ENCODE measurements at places on chromosomes 12 and 14.

DNA sequence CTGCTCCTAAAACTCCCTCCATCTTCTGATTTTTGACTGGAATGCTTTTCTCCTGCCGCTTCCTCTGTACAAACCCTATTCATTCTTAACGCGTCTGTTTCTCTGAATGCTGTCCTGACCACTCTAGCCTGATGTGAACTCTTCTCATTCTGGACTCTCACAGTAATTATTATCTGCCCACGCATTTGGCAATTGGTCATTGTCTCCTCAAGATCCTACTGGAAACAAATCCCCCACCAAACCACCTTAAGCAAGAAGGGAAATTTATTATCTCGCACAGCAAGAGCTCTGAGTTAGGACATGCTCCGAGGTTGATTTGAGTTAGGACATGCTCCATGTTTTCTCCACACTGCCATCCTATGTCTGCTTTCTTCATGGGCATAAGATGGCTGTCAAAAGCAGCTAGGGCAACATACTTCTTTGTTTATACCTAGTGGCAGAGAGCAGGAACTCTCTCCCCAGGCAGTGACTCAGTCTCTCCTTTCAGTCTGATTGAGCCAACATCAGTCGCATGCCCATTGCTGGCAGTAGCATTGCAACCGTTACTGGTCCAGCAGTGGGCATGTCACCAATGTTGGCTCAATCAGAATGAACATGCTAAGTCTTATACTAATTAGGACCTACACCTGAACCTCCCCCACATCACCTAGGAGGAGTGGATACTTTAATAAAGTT is 102.2 kb downstream of the SSPN start:
- DNase-seq: no peak

GRCh38 chr12:98830657-98831056 is 185.6 kb downstream of the APAF1 start:
- DNase-seq: no peak

DNA sequence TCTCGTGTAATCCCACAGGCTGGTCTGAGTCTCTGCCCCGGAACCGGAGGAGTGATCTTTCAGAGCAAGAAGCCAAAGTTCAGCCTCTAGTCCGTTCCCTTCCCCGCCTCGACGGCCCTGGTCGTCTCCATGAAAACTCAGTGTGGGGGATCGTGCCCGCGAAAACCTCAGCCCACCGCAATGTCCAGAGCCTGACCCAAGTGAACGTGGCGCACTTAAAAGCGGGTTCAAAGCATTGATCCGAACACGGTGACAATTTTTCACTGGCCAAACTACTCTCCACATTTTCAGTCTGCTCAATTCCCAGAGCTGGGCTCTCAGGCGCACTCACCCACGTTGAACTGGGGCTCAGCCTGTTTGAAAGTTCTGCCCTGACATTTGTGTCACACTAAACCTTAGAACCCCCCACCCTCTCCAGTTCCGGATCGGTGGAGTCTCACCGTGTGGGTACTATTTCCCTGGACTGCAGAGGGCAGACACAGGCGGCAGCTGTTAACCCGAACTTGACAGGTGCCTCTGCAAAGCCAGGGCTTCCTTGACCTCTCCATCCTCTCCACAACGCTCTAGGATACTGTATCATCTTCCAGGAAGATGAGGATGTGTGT is 886 bp upstream of the PRICKLE1 start:
- DNase-seq: no peak

- no peak for DNase-seq
These were observed 220.5 kb downstream of the BCAT1 start for GRCh38 chr12:24728366-24728765.

GRCh38 chr14:64035143-64035542 is 182.3 kb downstream of the SYNE2 start:
- no peak for DNase-seq

GRCh38 chr12:45217846-45218245 is 2.0 kb downstream of the ANO6 start:
- no peak for DNase-seq

- no peak for DNase-seq
These were observed 4.0 kb upstream of the INF2 start for GRCh38 chr14:104685216-104685997.

- peak; percentile 2 for DNase-seq
These were observed 59.2 kb downstream of the AACS start for GRCh38 chr12:125124320-125124966.

GRCh38 chr14:95137164-95137803 is 20.0 kb downstream of the DICER1 start:
- no peak for DNase-seq

DNA sequence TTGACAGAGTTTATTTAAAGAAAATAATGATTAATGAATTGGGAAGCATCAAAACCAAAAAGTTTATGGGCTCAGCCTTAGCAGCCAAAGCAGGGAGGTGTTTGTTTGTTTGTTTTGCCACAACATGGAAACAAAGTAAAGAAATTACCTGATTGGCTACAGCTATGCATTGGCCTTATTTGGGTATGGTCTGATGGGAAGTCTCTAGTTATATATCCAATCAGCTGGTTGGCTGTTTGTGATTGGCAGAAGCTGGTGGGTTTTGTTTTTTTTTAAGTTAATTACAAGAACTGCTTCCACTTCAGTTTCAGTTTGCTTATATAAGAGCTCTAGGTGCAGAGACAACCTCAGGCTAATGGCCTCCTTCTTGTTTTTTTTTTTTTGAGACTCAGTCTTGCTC is 4.6 kb upstream of the LEMD3 start:
- DNase-seq: no peak

DNA sequence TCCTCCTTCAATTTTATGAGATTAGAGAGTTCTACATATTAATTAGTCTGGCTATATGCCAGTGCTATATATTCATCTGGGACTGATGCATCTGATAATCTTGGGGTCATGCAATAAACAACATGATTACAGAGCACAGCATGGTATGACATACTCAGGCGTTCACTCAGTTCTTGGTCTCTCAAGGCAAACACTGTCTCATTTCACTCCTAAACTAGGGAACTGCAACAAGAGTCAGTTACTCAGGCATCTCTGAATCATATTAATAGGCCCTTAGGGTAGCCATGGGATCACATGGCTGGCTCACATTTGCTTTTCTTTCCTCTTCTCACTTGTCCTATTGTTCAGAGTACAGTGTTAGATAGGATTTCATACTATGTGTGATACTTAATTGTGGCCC is 91.8 kb upstream of the TMEM260 start:
- no peak for DNase-seq

- no peak for DNase-seq
These were observed 178.9 kb upstream of the ALG10B start for GRCh38 chr12:38137716-38138115.

DNA sequence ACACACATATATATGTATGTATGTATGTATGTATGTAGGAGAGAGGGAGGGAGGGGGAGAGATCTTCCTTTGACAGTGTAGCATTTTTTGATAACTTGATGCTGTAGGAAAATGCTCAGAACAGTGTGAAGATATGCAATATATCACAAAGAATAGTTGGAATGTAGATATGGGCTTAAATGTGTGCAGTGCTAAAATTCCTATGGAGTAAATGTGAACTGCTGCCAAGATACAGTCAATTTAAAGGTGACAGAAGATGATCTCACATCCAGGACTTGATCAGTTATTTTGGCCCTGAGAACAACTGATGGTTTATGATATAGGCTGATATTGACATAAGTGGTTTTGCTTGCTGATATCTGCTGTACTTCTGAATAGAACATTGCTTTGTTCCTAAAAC is 84.2 kb downstream of the DAAM1 start:
- DNase-seq: no peak

DNA sequence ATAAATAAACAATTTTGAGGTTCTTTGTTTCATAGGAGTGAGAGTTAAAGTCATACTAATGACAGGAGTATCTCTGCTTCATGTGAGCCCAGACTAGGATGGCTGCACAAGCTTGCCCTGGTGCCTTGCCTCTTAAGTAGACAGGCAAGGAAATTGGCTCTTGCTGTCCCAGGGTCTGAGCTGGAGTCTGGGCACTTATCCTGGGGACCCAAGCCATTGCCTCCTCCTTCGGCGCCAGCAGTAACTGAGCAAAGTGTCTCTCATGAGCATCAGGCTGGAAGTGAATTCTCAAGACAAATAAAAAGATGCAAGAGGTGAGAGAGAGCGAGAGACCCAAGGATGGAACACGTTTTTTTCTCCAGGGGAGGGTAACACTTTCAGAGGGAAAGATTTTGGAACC is 6.9 kb upstream of the FBXW8 start:
- DNase-seq: no peak

All from kidney epithelial cell (primary cell).